Panc1 (cell line): ENCODE measurements at places on chromosomes 11 and 22. TPM values are rescaled to one million over a fixed set of nuclear protein-coding genes. Genes with fewer than 3 reads are reported as not detected.

- no peaks in the 10 kb centered on the region for H3K4me1 ChIP-seq
- H3K27me3 ChIP-seq = peaks cover 8% of the 10 kb centered on the region
- H3K27ac ChIP-seq = no peak overlapping the region
- no peak overlapping the region for H3K4me3 ChIP-seq
Observed at GRCh38 chr11:119829402-119829801, 100.4 kb upstream of the NECTIN1 start.

UPK3A gene
- total RNA-seq = not detected

GRCh38 chr11:14012846-14013245, 50.3 kb downstream of the SPON1 start:
- no peak overlapping the region for H3K27ac ChIP-seq
- no peaks in the 10 kb centered on the region for H3K36me3 ChIP-seq
- H3K4me3 ChIP-seq = no peak overlapping the region

DNA sequence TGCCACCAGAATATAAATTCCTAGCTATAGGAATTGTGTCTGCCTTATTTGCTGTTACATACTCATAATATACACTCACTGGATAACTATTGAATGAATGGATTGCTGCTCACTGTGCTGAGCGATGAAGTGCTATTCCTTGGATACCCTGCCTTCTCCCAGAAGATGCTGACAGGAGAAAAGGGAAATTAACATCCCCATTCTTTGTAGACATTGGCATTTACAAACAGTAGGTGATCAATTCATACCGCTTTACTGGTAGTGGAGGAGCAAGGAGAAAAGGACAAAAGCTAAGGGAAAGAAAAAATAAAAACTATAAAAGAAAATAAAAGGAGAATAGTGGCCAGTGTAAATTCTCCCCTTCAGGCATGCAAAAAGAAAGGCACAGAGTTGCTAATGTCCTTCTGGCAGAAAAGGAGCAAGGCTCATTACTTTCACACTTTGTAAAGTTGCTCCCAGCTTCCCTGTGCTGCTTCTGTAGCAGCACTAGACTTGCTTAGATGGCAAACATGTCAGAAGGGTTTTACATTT, 183.0 kb downstream of the LUZP2 start:
- H3K36me3 ChIP-seq = no peaks in the 10 kb centered on the region
- no peaks in the 10 kb centered on the region for H3K27me3 ChIP-seq
- H3K4me1 ChIP-seq = no peaks in the 10 kb centered on the region
- no peak overlapping the region for H3K27ac ChIP-seq

DNA sequence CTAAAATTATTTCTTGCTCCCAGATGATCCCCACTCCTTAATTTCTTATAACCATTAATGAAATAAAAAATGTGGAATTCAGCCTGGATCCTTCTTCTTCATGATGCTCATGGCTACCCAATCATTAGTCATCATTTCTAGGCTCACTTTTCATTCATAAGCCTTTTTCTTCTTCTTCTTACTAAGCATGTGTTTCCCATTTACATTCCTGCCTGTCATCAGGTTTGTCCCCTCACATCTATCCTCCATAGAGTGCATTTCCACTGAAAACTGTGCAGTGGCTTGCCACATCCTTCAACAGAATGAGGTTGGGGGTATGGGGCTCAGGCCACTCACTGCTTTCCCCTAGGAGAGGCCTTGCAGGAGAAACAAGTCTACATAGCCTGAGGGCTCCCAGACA, 35.8 kb upstream of the NTM start:
- no peaks in the 10 kb centered on the region; the same call in 1 of the 2 replicates for H3K27me3 ChIP-seq
- H3K27ac ChIP-seq = no peak overlapping the region
- no peaks in the 10 kb centered on the region for H3K36me3 ChIP-seq
- no peaks in the 10 kb centered on the region for H3K4me1 ChIP-seq
- no peak for DNase-seq
- no peak overlapping the region for H3K4me3 ChIP-seq

DNA sequence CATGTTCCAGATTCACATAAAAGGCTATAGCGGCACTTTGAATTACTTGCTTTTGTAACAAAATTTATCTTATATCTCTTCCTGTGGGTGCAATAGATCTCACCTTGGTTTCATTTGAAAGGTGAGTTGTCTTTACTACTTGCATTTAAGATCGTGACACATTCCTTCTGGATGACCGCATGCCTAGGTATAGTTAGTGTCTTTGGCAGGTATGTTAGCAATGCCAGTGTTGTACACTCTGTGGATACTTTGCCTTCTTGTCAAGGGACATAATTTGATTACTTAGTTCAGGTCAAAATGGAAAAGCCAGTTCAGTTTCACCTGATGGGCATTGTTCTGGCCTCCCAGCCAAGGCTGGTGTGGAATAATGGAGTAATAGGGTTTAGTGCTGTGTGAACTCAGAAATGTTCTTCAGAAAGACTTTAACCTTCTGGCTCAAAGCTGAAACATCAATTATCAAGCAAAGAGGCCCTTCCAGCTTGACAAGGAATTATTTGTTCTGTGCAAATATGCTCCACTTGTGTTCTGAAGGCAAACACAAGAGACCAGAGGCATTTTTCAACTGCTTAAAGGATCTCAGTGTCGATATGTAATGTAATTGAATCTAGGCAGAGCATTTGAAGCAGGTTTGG, 64.6 kb downstream of the AMOTL1 start:
- no peaks in the 10 kb centered on the region for H3K4me1 ChIP-seq
- no peaks in the 10 kb centered on the region for H3K27me3 ChIP-seq
- H3K27ac ChIP-seq = no peak overlapping the region
- no peaks in the 10 kb centered on the region for H3K36me3 ChIP-seq
- H3K4me3 ChIP-seq = no peak overlapping the region

GRCh38 chr11:119169282-119169719, 776 bp downstream of the NLRX1 start:
- H3K27ac ChIP-seq = peak overlapping the region; percentile 80
- peak overlapping the region; percentile 88 for H3K4me3 ChIP-seq
- no peaks in the 10 kb centered on the region for H3K36me3 ChIP-seq
- H3K4me1 ChIP-seq = peaks cover 14% of the 10 kb centered on the region
- DNase-seq = no peak

GRCh38 chr11:119759747-119760412, 30.9 kb upstream of the NECTIN1 start:
- no peak overlapping the region for H3K4me3 ChIP-seq
- no peaks in the 10 kb centered on the region for H3K36me3 ChIP-seq
- no peak overlapping the region for H3K27ac ChIP-seq
- H3K27me3 ChIP-seq = peaks cover 16% of the 10 kb centered on the region

- H3K36me3 ChIP-seq = no peaks in the 10 kb centered on the region
- no peak overlapping the region for H3K4me3 ChIP-seq
- DNase-seq = no peak
Observed at GRCh38 chr11:10385696-10386095, 69.4 kb upstream of the AMPD3 start.

PLAAT5 gene
- total RNA-seq = not detected

- H3K4me1 ChIP-seq = no peaks in the 10 kb centered on the region
- no peak overlapping the region for H3K4me3 ChIP-seq
- H3K27ac ChIP-seq = no peak overlapping the region
- H3K36me3 ChIP-seq = no peaks in the 10 kb centered on the region
Observed at GRCh38 chr11:16881074-16881709, 133.0 kb downstream of the PLEKHA7 start.

- DNase-seq = no peak
- no peaks in the 10 kb centered on the region for H3K4me1 ChIP-seq
- H3K27me3 ChIP-seq = no peaks in the 10 kb centered on the region
- no peak overlapping the region for H3K4me3 ChIP-seq
- H3K27ac ChIP-seq = no peak overlapping the region
Observed at GRCh38 chr22:27445881-27446280, 355.7 kb downstream of the MN1 start.

GRCh38 chr11:17930544-17931125, 82.2 kb downstream of the SERGEF start:
- H3K4me1 ChIP-seq = no peaks in the 10 kb centered on the region
- no peaks in the 10 kb centered on the region for H3K36me3 ChIP-seq
- H3K27ac ChIP-seq = no peak overlapping the region
- no peak overlapping the region for H3K4me3 ChIP-seq
- H3K27me3 ChIP-seq = no peaks in the 10 kb centered on the region

SOX6 gene
- total RNA-seq = 0.21 TPM

- H3K27me3 ChIP-seq = no peaks in the 10 kb centered on the region
- no peak overlapping the region for H3K4me3 ChIP-seq
- H3K27ac ChIP-seq = no peak overlapping the region
- H3K36me3 ChIP-seq = no peaks in the 10 kb centered on the region
Observed at GRCh38 chr11:19275496-19275895, 34.8 kb upstream of the E2F8 start.

DNA sequence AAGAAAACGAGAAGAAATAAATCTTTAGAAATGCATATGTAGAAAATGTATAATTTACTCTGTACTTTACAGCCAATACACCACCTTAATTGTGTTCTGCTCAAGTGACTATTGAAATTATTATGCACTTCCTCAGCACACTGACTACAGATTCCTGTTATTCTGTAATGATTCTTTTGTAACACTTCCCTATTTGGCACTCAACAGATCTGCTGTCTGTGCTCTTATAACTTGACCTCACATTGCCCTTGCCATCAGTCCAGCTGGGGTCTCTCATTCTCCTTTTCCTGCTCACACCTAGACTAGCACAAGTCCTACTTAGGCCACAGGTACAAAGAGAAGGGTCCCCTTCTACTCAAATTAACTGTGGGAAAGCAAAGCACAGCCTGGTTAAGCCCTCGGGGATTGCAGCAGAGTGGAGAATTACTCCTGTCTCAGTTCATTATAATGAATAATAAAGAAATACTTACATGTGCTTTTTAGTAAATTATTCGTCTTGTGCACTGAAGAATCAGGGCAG, 860.4 kb downstream of the OPCML start:
- H3K4me3 ChIP-seq = no peak overlapping the region
- H3K27ac ChIP-seq = no peak overlapping the region
- H3K27me3 ChIP-seq = no peaks in the 10 kb centered on the region
- DNase-seq = no peak

SCUBE1 gene
- total RNA-seq = not detected

DNA sequence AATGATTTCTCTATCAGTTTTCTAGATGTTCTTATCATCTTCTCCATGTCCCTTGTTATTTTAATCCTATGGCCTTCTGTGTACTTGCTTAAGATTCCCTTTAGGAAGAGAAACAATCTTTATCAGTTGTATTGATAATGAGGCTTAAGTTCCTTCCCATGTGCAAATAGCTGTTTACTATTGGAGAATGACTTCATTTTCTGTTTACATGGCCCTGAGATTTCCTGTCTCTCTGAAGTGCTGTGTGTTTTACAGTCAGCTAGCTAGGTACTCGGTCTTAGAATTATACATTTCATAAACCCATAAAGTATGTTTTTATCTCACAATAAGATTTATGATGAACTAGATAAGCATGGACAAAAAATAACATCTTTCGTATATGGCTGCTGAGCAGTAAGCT, 67.5 kb upstream of the CCDC179 start:
- H3K27ac ChIP-seq = no peak overlapping the region
- H3K4me3 ChIP-seq = no peak overlapping the region

- peaks cover 6% of the 10 kb centered on the region; the same call in 1 of the 2 replicates for H3K27me3 ChIP-seq
- no peak overlapping the region for H3K27ac ChIP-seq
- no peaks in the 10 kb centered on the region for H3K4me1 ChIP-seq
Observed at GRCh38 chr11:134583397-134583990, 171.5 kb upstream of the B3GAT1 start.

GRCh38 chr11:8036002-8036802, 44.8 kb upstream of the TUB start:
- no peaks in the 10 kb centered on the region for H3K36me3 ChIP-seq
- H3K4me1 ChIP-seq = no peaks in the 10 kb centered on the region
- no peak overlapping the region for H3K4me3 ChIP-seq
- no peaks in the 10 kb centered on the region; the same call in 1 of the 2 replicates for H3K27me3 ChIP-seq

- peaks cover 2% of the 10 kb centered on the region; the same call in 1 of the 2 replicates for H3K27me3 ChIP-seq
- no peaks in the 10 kb centered on the region for H3K4me1 ChIP-seq
- no peaks in the 10 kb centered on the region for H3K36me3 ChIP-seq
- H3K4me3 ChIP-seq = no peak overlapping the region
- H3K27ac ChIP-seq = no peak overlapping the region
Observed at GRCh38 chr11:5291207-5291838, 10.4 kb downstream of the OR51B4 start.

DNA sequence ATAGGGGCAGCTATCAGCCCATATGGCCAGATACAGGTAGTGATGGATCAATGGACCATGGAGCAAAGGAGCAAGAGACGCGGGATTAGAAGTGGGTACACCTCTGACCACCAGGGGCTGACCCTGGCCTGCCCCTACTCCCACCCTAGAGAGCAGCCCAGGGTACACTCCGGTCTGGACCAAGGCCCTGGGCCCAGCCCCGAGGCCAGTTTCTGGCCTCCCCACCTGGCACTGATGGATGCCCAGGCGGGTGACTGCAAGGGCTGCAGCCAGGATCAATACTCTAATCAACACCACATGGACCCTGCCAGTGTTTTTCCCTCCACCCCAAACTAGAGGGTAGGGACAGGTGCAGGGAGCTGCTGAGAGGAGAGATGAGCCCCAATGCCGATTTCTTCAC, 74.1 kb upstream of the NECTIN1 start:
- H3K27ac ChIP-seq = no peak overlapping the region
- H3K36me3 ChIP-seq = no peaks in the 10 kb centered on the region
- DNase-seq = no peak

DNA sequence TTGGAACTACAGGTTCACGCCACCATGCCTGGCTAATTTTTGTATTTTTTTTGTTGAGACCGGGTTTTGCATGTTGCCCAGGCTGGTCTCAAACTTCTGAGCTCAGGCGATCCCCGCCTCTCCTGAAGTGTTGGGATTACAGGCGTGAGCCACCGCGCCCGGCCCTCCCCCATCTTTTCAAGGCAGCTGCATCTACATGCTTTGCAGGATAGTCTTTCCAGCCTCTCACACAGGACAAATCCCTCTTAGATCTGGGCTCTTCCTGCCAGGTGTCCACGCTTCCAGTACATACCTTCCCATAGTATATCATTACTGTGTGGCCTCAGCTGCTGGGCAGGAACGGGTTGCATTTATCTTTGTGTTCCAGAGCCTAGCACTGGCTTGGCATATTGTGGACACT, 49.7 kb downstream of the C11orf96 start:
- H3K4me3 ChIP-seq = no peak overlapping the region
- DNase-seq = no peak
- no peaks in the 10 kb centered on the region; the same call in 1 of the 2 replicates for H3K4me1 ChIP-seq
- no peaks in the 10 kb centered on the region for H3K36me3 ChIP-seq

DNA sequence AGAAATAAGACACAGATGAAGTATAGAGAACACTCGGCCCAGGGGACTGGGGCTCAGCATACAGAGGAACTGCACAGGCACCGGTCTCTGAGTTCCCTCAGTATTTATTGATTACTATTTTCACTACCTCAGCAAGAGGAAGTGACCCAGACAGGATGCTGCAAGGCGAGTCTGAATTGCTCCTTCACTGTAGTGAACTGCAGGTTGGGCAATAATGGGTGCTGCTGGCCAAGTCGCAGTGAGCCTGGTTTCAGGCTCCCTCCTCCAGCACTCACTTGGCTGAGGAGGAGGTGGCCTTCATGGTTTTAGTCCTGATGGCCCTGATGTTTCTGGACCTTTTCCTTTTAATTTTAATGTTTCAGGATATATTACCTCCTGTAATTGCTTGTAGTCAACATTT, 10.4 kb downstream of the OR52K2 start:
- no peak for DNase-seq
- 0 out of 2 replicates have a peak, but pooled peaks cover 4% of the 10 kb centered on the region for H3K27me3 ChIP-seq
- H3K4me3 ChIP-seq = no peak overlapping the region
- no peaks in the 10 kb centered on the region for H3K4me1 ChIP-seq
